Caudate nucleus (tissue), 63 donors: ENCODE measurements at places on chromosomes 4 and X.
A peak's percentile ranks its signal among the peaks of the same experiment; 100 is the strongest.

DNA sequence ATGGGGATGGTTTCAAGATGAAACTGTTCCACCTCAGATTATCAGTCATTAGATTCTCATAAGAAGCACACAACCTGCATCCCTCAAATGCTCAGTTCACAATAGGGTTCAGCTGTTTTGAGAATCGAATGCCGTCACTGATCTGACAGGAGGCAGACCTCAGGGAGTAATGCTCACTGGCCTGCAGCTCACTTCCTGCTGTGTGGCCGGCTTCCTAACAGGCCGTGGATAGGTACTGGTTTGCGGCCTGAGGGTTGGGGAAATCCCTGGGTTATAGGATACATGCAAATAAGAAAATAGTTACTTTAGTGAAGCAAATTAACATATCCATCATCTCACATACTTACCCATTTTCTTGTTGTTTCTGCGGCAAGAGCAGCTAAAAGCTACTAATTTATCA lies 160.4 kb downstream of the MAD2L1 start:
- no peak for DNase-seq

GRCh38 chrX:15366506-15367352 lies 17.5 kb downstream of the VEGFD start:
- DNase-seq, result no peak

DNA sequence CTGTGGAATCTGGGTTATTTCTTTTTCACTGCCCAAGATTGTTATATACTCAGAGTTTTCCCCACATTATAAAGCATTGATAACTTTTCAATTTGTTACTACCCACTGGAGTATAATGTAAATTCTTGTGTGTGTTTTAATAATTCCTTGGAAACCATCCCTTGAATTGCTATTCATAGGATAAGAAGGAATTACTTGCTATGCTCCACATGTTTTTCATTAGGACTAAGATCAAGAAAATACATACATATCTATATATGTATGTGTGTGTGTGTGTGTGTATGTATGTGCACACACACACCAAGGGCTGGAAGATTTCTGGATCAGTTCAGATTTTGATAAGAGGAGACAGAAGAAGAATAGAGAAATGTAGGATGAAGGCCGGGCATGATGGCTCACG lies 206.4 kb upstream of the JADE1 start:
- DNase-seq, result no peak

GRCh38 chr4:6720202-6720699 lies 4.3 kb downstream of the BLOC1S4 start:
- peak; percentile 85 for DNase-seq

GRCh38 chr4:88130544-88131305 lies 27.7 kb downstream of the ABCG2 start:
- no peak for DNase-seq

DNA sequence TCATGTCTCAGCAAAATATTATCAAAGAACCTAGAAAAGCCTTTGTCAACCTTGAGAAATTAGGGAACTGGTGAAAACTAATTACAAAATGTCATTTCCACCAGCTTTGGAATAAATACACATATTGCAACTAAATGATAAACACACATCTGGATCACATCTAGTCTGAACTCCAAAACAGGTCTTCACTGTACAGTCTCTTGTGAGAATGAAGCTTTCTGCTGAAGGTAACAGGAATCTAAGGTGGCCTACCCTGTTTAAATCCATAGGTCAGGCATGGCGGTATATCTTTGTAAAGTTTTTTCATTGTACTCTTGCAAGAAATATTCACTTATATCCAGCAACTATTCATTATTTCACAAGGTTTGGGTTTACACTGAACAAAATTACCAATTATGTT lies 1.7 kb downstream of the SH3D19 start:
- DNase-seq, result no peak
